ENCODE measurements at places on chromosomes 1 and 21.

GRCh38 chr1:245183429-245183828 is 28.6 kb downstream of the KIF26B start:
- no peak for DNase-seq

DNA sequence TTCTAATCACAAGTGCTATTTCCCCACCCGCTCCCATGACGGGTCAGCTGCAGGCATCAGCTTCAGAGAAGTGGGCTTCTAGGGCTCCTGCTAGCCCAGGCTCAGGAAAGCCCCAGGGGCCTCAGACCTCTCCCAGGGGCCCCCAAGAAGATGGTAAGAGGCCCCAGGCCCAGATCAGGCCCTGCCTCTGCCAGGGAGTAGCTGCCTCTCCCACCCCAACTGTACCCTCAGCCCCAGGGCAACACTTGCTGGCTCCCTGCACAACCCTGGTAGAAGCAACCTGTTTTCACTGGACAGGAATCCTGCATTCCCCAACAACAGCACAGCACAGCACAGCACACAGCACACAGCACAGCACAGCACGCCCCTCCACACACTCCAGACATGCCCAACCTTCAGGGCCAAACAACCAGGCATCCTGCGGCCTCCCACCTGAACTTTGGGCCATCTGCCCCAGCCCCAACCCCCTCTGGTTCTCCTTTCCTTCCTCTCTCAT is 6.5 kb downstream of the BLACAT1 start:
- no peak for DNase-seq

DNA sequence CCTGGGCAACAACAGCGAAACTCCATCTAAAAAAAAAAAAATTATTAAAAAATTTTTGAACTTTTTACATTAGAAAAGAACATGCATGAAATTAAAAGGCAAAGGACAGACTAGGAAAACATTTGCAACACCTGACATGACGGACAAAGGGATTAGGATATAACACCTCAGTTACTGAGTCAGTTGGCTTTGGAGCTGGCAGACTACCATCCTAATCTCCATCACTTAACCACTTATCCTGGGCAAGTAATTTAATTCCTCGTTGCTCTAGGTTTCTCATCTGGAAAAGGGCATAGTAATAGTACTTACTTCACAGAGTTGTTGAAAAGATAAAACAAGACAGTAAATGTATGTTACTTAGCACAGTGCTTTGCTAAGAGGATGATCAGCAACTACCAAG is 11.9 kb downstream of the HECTD3 start:
- DNase-seq: no peak

DNA sequence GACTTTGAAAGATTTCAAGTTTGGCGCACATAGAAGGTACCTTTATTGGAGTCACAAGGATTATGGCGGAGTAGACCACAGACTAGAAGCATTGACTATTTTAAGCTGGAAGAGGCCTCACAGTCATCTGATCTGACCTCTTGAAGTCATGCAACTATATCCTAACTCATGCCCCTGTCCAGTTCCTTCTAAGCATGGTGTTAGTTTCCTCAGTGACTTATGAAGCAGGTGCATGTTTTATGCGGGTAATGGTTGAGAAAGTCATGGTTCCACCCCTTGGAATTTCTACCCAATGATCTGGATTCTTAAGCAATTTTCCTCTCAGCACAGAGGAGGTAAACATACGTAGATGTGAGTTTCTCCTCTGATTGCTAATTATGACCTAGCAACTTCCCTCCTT is 11.7 kb downstream of the OLFML3 start:
- DNase-seq: no peak

DNA sequence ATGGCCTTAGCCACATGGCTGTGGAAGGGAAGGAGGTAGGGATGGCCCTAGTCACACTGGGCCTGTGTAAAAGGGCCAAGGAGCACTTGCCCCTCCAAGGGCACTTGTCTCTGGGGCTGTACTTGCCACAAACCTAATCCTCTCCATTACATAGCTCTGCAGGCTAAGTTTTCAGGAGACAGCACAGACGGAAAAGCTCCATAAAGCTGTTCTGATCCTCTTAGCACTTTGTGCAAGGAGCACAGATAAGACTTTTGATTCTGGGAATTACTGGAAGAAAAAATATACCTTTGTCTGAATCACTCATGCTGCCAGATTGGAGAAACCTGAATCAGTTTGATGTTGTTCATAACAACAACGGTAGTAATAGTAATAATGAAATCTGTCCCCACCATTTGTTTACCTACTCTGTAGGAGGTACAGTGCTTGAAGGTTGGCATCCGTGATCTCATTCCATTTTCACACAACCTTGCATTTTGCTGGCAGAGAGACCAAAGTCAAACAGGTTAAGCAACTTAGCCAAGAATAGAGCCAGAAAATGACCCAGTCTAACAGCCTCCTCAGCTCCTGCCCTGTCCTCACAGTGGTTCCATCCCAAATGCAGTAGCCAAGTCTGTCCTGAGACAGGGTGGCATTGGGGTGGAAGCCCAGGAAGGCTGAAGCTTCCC is 207.1 kb downstream of the ROR1 start:
- no peak for DNase-seq

DNA sequence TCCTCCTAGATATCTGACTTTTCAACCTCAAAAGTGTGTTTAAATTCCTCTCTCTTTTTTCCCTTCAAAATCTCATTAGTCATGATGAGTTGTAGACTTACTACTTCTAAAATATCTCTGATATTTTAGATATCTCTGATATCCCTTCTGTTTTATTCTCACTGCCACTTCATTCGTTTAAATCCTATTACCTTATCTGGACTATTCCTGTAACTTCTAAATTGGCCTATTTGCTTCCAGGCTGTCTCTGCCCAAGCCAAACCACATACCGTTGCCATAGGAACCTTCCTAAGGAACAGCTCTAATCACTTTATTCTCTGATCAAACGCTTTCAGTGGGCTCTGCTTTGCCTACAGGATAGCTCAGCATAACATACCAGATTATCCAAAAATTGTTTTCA is 333.1 kb upstream of the CHRM3 start:
- no peak for DNase-seq

DNA sequence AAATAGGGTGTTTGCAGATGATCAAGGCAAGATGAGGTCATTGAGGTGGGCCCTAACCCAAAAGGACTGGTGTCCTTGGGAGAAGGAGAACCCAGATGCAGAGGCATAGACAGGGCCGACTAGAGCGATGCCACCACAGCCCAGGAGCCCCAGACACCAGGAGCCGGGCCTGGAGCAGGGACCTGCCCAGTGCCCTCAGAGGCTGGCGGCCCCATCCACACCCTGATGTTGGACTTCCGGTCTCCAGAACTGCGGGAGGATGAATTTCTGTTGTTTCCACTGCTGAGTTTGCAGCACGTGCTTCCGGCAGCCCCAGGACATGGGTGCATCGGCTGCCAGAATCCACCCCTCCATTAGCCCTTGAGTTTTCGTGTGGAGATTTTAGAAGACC is 7.2 kb upstream of the ACTRT2 start:
- DNase-seq: no peak

GRCh38 chr1:216450227-216450626 is 27.0 kb upstream of the USH2A start:
- DNase-seq: no peak

- no peak for DNase-seq
These were observed 68.8 kb upstream of the DAB1 start for GRCh38 chr1:57492586-57493226.

DNA sequence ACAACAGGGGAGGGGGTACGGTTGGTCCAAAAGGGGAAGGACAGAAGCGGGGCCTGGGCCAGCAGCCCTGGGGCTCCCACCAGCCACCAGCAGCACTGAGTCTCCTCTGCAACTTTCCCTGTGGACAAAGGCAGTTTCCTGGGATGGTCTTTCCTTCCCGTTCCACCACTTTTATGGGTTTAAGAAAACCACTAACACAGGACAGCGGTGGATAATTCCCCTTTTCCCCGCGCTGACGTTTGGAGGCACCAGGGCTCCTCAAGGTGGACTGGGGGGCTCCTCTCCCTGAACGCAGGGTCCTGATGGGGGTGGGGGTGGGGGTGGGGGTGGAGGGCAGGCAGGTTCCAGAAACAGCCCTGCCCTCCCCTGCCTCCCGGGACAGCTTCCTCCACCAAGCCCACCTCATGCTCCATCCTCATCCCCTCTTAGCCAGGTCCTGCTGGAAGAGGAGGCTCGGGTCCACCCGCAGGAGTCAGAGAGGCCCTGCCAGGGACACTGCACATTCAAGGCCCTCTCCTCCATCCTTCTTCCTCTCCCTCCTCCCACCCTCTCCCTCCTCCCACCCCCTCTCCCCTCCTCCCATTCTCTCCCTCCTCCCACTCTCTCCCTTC is 4.8 kb upstream of the COL6A1 start:
- DNase-seq: no peak

GRCh38 chr1:220341126-220341525 is 68.9 kb upstream of the RAB3GAP2 start:
- DNase-seq: no peak

- DNase-seq: no peak
These were observed 28.2 kb upstream of the SYDE2 start for GRCh38 chr1:85228972-85229371.

Data from right lung (tissue), 10 donors.